ENCODE measurements at places on chromosomes 7 and 10.

DNA sequence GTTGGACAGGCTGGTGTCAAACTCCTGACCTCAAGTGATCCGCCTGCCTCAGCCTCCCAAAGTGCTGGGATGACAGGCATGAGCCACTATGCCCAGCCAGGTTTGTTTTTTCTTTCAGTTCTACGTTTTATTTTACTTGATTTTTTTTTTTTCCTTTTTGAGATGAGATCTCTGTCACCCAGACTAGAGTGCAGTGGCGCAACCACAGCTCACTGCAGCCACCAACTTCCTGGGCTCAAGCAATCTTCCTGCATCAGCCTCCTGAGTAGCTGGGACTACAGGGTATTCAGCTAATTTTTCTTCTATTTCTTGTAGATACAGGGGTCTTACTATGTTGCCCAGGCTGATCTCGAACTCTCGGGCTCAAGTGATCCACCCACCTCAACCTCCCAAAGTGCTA, 24.3 kb downstream of the GDI2 start:
- no peak for DNase-seq

DNA sequence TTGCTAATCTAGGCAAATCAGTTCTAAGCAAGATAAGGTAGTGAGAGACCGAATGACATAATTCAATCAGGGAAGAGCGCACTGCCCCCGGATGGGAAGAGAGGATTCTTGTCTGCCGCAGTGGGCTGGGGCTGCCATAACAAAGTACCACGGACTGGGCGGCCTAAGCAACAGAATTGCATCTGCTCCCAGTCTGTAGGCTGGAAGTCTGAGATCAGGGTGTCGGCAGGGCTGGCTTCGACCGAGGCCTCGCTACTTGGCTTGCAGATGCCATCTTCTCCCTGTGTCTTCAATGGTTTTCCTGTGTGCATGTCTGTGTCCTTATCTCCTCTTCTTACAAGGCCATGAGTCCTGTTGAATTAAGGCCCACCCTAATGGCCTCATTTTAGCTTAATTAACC, 59.7 kb upstream of the TMEM72 start:
- DNase-seq = no peak

DNA sequence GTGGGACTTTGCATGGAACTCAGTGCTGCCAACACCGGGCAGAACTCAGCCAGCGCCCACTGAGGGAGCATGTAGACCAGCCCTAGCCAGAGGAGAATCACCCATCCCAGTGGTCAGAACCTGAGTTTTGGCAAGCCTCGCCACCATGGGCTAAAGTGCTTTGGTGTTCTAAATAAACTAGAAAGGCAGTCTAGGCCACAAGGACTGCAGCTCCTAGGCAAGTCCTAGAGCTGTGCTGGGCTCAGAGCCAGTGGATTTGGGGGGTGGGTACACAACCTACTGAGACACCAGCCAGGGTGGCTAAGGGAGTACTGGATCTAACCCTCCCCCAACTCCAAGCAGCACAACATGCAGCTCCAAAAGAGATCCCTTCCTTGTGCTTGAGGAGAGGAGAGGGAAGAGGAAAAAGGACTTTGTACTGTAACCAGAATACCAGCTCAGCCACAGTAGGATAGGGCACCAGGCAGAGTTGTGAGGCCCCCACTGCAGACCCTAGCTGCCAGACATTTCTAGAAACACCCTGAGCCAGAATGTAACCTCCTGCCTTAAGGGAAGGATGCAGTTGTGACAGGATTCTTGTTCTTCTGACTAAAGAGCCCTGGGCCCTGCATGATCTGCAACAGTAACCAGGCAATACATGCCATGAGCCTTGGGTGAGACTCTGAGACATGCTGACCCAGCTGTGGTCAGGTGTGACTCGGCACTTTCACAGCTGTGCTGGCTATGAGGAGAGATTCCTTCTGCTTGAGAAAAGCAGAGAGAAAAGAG, 24.4 kb downstream of the GSDME start:
- no peak for DNase-seq

DNA sequence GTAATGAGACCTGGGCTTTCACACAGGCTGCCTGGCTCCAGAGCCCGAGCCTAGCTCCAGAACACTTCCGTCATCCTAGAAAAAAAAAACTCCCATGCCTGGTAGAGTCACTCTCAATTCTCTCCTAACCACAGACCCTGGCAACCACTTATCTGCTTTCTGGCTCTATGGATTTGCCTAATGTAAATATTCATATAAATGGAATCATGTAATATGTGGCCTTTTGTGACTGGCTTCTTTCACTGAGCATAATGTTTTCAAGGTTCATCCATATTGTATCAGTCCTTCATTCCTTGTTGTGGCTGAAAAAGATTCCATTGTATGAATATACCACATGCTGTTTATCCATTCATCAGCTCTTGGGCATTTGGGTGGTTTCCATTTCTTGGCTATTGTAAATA, 167.7 kb upstream of the MKLN1 start:
- DNase-seq = no peak

GRCh38 chr10:60282771-60283353, 106.8 kb downstream of the ANK3 start:
- no peak for DNase-seq

DNA sequence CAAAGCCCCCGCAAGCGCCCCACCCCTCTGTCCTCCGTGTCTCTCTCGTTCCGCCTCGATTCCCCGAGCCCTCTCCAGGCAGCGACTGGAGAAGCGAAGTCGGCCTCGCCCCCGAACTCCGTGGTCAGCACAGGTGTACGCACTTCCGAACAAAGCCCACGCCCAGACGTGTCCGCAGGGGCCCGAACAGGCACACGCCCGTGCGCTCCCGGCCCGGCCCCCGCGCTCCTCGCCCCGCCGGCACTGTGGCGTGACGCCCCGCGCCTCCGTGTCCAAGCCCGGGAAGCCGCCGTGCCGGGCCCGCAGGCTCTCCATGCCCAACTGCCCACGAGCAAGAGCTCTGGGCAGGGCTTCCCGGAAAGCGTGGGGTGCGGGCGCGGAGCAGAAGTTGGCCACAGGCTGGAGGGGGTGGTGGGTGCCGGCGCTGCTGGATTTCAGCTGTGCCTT, 662 bp downstream of the NRCAM start:
- DNase-seq = no peak

DNA sequence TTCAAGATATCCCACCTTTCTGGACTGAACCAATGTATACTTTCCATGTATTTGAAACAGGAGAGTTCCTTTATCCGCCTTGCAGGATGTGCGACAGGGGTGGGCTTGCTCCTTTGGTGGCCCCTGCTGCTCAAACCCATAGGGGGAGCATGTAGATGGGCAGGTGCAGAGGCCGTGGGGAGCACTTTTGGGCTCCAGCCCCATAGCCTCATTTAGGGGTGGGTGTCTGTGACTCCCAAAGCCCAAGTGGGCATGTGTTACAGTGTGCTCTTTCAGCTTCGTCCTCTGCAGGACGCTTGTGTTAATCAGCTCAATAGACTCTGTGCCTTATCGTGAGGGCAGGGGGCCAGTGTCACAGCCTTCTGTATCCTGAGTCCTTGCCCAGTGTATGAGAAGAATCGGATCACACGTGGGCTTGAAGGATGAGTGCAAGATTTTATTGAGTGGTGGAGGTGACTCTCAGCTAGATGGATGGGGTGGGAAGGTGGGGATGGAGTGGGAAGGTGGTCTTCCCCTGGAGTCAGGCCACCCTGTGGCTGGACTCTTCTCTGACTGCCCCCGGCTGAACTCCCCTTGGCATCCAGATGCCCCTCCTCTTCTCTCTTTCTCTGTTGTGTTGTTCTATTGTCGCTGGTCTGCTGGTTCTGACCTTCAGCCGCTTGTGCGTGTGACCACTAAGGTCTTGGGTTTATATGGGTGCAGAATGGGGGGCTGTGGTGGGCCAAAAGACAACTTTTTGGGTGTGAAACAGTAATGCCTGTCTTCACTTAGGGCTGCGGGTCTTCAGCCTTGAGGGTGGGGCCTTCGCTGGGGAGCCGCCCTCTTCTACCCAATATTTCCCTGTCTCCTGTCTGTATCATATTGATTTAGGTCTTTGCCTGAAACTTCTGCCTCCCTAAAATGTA, 262.2 kb downstream of the GLRX3 start:
- no peak for DNase-seq

- DNase-seq = no peak
Observed at GRCh38 chr10:97097084-97097433, 88.7 kb downstream of the SLIT1 start.

- no peak for DNase-seq
Observed at GRCh38 chr7:101155303-101155702, 1.0 kb downstream of the AP1S1 start.

DNA sequence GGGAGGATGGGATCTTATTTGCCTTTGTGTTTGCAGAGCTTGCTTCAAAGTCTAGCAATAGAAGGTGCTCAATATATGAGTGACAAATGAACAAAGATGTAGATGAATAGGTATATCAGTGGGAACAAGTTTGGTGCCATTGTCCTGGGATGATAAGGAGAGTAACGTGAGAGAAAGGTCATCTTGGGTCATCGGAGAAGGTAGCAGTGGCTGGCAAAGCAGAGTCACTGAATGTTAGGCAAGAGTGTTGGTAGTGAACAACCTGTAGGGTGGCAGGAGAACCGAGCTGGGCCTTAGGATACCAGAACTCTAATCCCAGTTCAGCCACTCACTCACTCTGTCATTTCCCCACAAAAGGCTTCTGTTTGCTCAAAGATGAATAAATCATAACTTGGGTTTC, 87.2 kb downstream of the CCDC71L start:
- no peak for DNase-seq

DNA sequence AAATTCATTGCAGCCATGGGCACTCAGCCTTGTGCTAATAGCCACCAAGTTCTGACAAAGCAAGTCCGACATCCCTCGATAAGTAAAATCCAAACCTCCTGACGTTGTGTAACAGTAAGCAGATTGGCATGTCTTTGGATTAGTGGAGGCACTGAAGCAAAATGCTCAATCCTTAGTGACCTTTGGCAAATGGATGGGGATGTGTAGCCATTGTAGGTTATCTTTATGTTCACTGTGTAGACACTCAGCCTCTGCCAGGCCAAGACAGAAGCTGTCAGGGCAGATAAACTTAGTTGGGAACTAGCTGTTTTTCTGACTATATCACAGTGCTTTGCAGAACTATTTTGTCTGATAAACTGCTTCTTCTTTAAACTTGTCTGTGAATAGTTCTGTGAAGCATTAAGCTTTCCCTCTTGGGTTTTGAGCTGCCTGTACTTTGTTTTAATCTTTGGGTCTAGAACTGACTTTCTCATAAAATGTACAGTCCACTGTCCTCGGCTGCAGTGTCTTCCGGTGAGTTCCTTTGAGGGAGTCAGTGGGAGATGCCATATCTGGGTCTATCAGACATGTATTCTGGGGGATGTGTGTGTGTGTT, 220.8 kb downstream of the LRMDA start:
- no peak for DNase-seq

DNA sequence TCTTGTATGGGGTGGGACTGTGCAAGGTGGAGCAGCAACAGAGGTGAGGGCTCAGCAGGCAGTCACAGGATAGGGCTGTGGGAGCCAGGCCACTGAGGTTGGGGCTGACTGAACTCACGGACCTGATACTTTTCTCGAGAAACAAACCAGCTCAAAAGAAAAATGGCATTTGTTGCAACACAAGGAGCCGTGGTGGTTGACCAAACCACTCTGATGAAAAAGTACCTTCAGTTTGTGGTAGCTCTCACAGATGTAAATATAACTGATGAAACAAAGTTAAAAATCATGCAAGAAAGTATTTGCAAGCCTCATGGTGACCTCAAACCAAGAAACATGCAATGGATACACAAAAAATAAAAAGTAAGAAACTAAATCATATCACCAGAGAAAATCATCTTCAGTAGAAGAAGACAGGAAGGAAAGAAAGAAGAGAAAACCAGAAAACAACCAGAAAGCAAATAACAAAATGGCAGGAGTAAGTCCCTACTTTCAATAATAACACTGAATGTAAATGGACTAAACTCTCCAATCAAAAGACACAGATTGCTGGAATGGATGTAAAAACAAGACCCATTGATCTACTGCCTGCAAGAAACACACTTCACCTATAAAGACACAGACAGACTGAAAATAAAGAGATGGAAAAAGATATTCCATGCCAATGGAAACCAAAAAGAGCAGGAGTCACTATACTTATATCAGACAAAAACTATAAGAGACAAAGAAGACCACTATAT, 48.9 kb upstream of the DUSP5 start:
- no peak for DNase-seq

DNA sequence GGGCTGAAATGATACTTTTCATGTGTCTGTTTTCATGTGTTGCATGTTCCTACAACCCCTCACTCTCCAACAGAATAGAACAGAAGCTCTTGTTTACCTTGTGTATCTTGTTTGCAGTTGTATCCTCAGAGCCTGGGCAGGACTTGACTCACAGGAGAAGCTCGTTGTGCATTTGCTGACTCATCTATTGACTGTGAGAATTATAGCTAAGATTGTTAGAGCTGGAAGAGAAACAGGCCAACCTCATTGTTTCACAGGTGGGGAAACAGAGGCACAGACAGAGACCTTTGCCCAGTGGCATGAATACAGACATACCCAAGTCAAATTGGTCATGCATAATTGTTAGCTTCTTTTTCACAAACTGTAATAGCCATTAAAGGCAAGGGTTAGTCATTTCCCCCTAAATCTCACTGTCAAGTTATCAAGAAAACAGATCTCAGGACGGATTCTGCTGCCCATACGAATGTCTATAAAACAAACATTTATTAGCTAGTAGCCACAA, 4.6 kb upstream of the TSPAN15 start:
- no peak for DNase-seq

GRCh38 chr10:119256030-119256429, 48.7 kb downstream of the GRK5 start:
- DNase-seq = no peak

DNA sequence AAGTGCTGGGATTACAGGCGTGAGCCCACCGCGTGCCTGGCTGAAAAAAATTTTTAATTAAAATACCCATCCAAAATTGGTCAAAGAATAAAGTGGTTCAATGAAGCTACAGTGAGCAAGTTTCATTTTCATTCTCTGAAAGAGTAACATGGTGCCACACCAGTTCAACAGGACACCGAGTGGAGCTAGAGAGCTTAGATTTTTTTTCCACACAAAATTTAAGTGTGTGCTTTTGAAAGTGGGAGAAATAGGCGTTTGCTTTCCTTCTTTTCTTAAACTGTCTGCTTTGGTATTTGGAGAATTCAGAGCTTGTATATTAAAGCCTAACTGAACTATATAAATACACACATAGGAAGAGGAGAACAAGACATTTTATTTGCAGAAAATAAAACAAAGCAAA, 43.4 kb downstream of the BPGM start:
- DNase-seq = peak; percentile 29

GRCh38 chr10:83881661-83882060, 257.6 kb upstream of the GHITM start:
- DNase-seq = peak; percentile 26

GRCh38 chr10:110530131-110530831, 32.6 kb downstream of the DUSP5 start:
- DNase-seq = no peak

- no peak for DNase-seq
Observed at GRCh38 chr10:73786512-73786885, 1.1 kb downstream of the ZSWIM8 start.

DNA sequence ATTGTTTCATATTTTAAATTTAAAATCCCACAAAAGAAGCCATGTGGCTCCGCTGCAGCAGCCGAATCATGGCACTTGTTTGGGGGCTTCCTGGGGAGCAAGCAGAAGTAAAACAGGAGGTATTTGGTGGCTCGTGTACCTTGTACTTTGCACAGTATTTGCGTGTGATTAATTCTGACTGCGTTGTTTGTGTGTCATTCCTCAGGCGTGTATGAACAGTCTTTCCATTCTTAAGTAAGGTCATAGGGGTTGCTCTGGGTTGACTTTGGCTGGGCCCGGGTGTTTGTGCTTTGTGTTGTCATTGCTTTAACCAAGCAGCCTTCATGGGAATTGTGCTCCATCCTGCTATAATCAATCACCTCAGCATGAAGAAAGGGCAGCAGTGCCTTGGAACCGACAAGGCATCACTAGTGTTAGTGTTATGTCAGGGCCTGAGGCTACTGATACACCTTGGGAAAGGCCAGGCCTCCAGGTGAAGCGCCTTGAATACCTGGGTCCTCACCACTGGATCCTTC, 182.4 kb downstream of the ARHGAP21 start:
- no peak for DNase-seq
